ENCODE measurements at places on chromosomes 12 and 14. TPM values are rescaled to one million over a fixed set of nuclear protein-coding genes. Genes with fewer than 3 reads are reported as not detected.
A peak's percentile ranks its signal among the peaks of the same experiment; 100 is the strongest.

DHRS2 gene
- polyA plus RNA-seq = 0.84 TPM

DNA sequence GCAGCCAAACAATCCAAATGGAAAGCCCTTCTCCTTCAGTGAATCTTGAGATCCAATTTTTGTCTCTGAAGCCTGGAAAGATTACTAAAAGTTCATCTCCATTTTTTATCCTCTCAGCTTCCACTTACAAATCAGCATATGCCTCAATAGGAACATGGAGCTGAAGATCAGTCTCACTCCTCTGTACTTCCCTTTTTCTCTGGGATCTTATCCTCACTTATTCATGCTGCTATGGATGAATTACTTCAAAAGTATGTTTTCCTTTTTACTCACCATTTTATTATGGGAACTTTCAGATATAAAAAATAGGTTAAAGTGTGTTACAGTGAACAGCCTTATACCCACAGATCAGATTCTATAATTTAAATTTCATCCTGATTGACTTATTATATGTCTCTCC is 14.4 kb upstream of the NTF3 start:
- no peaks in the 10 kb centered on the region for H3K27me3 ChIP-seq
- no peaks in the 10 kb centered on the region for H3K36me3 ChIP-seq
- no peak overlapping the region for H3K27ac ChIP-seq
- no peaks in the 10 kb centered on the region for H3K4me1 ChIP-seq
- no peak for DNase-seq
- H3K4me3 ChIP-seq = no peak overlapping the region

DNA sequence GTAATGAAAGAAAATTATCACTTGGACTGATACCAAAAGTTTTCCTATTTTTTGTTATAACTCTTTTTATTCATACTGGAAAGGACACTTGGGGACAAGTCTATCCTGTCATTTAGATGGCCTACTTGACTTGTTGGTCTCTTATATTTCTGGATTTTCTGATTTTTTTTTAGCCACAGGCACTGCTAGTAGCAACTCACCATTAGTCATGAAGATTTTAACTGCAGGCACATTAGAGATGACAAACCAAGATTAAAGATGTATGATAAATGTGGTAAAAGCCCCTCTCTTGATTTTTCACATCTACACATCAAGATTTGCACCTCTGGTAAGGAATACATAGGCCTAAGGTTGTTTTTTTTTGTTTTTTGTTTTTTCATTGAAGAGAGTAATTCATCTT is 217.0 kb downstream of the SLC25A21 start:
- no peak overlapping the region for H3K27ac ChIP-seq
- no peaks in the 10 kb centered on the region for H3K4me1 ChIP-seq
- no peaks in the 10 kb centered on the region for H3K36me3 ChIP-seq
- no peaks in the 10 kb centered on the region for H3K27me3 ChIP-seq
- H3K4me3 ChIP-seq = no peak overlapping the region

- no peaks in the 10 kb centered on the region for H3K27me3 ChIP-seq
- H3K4me1 ChIP-seq = no peaks in the 10 kb centered on the region
- H3K27ac ChIP-seq = no peak overlapping the region
These were observed 936.1 kb upstream of the FBXO33 start for GRCh38 chr14:40368314-40368713.

PTPRQ gene
- 1.1 TPM for polyA plus RNA-seq

AVPR1A gene
- polyA plus RNA-seq = 0.84 TPM

CMKLR1 gene
- 3.4 TPM for polyA plus RNA-seq

GRCh38 chr14:39219075-39219499 is 14.6 kb upstream of the MIA2 start:
- no peak overlapping the region for H3K4me3 ChIP-seq
- peak overlapping the region; percentile 78 for H3K27ac ChIP-seq
- no peaks in the 10 kb centered on the region for H3K36me3 ChIP-seq
- peaks cover 11% of the 10 kb centered on the region for H3K4me1 ChIP-seq

ETNK1 gene
- 96.9 TPM for polyA plus RNA-seq

- H3K4me1 ChIP-seq = no peaks in the 10 kb centered on the region
- no peak for DNase-seq
- no peak overlapping the region for H3K27ac ChIP-seq
- H3K4me3 ChIP-seq = no peak overlapping the region
- H3K27me3 ChIP-seq = peaks cover 6% of the 10 kb centered on the region
- no peaks in the 10 kb centered on the region for H3K36me3 ChIP-seq
These were observed 201.2 kb downstream of the NTF3 start for GRCh38 chr12:5633106-5633505.

- H3K4me3 ChIP-seq = peak within 1 kb of the TSS; percentile 65
- peak within 1 kb of the TSS; percentile 90 for H3K27ac ChIP-seq
- peaks cover 17% of the 10 kb centered on the region for H3K4me1 ChIP-seq
- H3K27me3 ChIP-seq = no peaks in the 10 kb centered on the region
- H3K36me3 ChIP-seq = no peaks in the 10 kb centered on the region
- peak; percentile 31 for DNase-seq
These were observed at the start of gene SLC7A8 for GRCh38 chr14:23183479-23183878. Gene SLC7A8, minus strand, starts transcription at chr14:23183660. Its CDS starts 746 bp downstream, at chr14:23182914.

- no peak for DNase-seq
- peaks cover 3% of the 10 kb centered on the region for H3K36me3 ChIP-seq
- H3K4me1 ChIP-seq = no peaks in the 10 kb centered on the region
- H3K27ac ChIP-seq = no peak overlapping the region
These were observed 74.6 kb downstream of the MED13L start for GRCh38 chr12:116202940-116203339.

MMAB gene
- 30.3 TPM for polyA plus RNA-seq

GRCh38 chr12:96143392-96143791 is 50.8 kb upstream of the ELK3 start:
- no peaks in the 10 kb centered on the region for H3K36me3 ChIP-seq
- DNase-seq = no peak
- no peaks in the 10 kb centered on the region for H3K4me1 ChIP-seq
- H3K27me3 ChIP-seq = no peaks in the 10 kb centered on the region
- H3K27ac ChIP-seq = no peak overlapping the region
- no peak overlapping the region for H3K4me3 ChIP-seq

DNA sequence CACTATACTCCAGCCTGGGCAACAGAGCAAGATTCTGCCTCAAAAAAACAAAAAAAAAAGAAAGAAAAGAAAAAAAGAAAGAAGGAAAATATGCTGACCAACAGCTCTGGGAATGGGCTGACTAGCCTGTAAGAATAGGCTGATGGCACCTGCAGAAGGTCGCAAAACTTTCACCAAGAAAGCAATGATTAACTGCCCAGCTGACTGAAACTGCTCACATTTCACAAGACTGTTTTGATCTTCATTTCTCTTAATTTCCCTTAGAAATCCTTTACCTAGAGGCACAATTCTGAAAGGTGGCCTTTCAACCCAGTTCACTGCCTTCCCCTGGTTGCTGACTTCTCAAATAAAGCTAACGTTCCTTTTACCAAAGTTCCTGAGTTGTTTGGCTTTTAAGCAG is 12.4 kb downstream of the BEST3 start:
- H3K27me3 ChIP-seq = no peaks in the 10 kb centered on the region
- DNase-seq = peak; percentile 54
- no peaks in the 10 kb centered on the region for H3K36me3 ChIP-seq
- peaks cover 11% of the 10 kb centered on the region for H3K4me1 ChIP-seq
- peak overlapping the region; percentile 52 for H3K27ac ChIP-seq
- no peak overlapping the region for H3K4me3 ChIP-seq

- DNase-seq = no peak
- H3K27ac ChIP-seq = no peak within 1 kb of the TSS
- peaks cover 4% of the 10 kb centered on the region for H3K27me3 ChIP-seq
- H3K4me3 ChIP-seq = no peak within 1 kb of the TSS
These were observed at the start of gene TCL1B for GRCh38 chr14:95685978-95686922. Gene TCL1B, plus strand, starts transcription at chr14:95686426. Its CDS starts 42 bp downstream, at chr14:95686468.

DNA sequence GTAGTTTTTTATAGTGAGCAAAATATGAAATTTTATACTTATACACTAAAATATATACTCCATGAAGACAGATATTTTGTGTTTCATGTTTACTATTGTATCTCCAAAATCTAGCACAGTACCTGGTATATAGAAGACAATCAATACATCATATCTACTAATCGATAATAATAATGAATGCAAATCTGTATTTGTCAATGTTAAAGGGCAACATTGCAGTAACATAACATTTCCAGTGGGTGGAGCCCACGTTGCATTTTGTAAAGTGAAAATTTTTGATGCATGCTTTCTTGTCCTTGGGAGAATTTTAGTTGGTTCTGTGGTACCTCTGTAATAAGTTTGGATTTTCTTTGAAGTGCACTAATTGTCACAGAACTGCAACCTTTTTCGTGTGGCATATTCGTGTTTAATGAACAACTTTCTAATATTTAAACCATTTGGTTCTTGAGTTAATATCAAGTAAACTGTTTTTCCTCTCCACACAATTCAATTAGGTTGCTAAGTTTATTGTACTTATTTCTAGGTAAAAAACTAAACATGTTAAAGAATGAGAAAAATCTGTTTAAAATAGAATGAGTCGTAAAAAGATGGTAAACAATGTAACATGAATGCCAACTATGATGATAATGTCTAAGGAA is 47.4 kb downstream of the AVPR1A start:
- H3K4me3 ChIP-seq = no peak overlapping the region
- H3K36me3 ChIP-seq = no peaks in the 10 kb centered on the region
- H3K27me3 ChIP-seq = no peaks in the 10 kb centered on the region
- H3K27ac ChIP-seq = no peak overlapping the region

FKBP3 gene
- 92.4 TPM for polyA plus RNA-seq

NKX2-1 gene
- polyA plus RNA-seq = not detected

KRT77 gene
- polyA plus RNA-seq = 0.42 TPM

GRCh38 chr12:116919706-116920485 is 9.1 kb downstream of the FBXW8 start:
- H3K36me3 ChIP-seq = no peaks in the 10 kb centered on the region
- no peak overlapping the region for H3K4me3 ChIP-seq
- H3K27me3 ChIP-seq = no peaks in the 10 kb centered on the region

TRHDE gene
- polyA plus RNA-seq = 14.2 TPM

GON7 gene
- polyA plus RNA-seq = 14.9 TPM

GRCh38 chr12:125114365-125115141 is 49.3 kb downstream of the AACS start:
- H3K27ac ChIP-seq = no peak overlapping the region
- no peak for DNase-seq
- H3K4me3 ChIP-seq = no peak overlapping the region
- H3K4me1 ChIP-seq = no peaks in the 10 kb centered on the region

DNA sequence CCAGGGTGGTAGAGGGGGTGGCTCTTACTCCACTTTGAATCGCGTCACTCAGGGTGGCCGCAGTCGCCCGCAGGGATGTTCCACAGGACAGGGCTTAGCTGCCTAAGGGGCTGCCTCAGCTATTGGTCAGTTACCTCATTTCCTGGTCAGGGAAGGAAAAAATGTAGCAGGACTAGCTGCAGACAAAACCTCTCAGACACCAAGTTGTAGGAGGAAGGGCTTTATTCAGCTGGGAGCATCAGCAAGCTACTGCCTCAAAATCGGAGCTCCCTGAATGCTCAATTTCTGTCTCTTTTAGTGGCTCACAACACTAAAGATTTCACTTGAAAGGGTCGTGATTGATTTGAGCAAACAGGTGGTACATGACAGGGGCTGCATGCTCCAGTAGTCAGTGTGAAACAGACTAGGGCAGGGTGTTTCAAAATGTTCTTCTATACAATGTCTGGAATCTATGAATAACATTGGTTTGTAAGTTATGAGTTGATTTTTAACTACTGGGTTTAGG is 6.4 kb upstream of the CLEC6A start:
- peak; percentile 0 for DNase-seq
- H3K36me3 ChIP-seq = no peaks in the 10 kb centered on the region
- H3K4me3 ChIP-seq = no peak overlapping the region
- H3K27me3 ChIP-seq = no peaks in the 10 kb centered on the region

DNA sequence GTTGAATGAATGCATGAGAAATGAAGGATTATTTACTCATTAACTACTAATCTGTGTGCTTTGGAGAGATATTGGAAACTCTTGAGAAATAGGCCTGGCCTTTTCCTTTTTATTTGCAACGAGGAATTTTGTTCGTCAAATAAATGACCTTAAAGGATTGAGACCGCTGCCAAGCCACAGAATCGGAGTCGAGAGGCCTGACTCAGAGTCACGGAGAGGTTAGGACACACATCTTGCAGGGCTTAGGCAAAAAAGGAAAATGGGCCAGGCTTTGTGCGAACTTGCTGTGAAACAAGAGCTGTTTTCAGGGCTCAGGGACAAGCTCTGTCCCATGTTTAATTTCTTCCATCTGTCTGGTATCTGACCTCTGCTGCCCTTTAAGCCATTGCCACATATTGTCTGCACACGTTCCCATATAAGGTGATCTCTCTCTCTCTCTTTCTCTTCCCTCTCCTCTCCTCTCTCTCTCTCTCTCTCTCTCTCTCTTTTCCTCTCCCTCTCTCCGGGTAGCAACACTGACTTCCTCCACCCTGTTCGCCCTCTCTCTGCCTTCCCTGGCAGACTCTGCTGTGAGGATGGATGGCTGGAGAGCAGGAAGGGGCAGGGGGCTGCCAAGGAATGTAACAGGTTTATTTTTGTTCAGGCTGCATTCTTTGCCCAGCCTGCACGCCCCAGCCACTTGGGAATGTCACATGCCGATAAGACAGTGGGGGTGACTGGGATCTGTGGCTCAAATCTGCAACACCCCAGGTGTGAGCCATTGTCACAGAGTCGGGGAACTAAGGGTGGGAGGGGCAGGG is 14.9 kb upstream of the IFT81 start:
- DNase-seq = peak; percentile 59
- no peak overlapping the region for H3K4me3 ChIP-seq
- peak overlapping the region; percentile 7 for H3K27ac ChIP-seq
- no peaks in the 10 kb centered on the region for H3K36me3 ChIP-seq
- peaks cover 8% of the 10 kb centered on the region for H3K4me1 ChIP-seq

DNA sequence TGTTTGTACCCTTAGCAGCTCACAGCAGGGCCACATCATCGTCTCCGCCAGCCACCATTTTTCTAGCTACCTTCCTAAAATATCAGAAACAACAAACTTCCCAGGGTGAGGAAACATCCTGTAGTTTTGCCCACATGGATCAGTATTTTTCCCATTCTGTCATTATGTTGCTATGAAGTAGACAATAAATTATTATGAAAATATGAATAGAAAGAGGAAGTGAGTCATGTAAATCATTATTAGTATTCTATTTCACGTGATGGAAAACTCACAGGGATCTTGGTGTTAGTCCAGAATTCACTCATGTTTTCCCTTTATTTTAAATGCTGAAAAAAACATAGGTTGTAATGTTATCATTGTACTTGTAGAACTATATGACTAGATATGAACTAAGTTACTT is 319.4 kb downstream of the SYT1 start:
- DNase-seq = no peak
- H3K4me1 ChIP-seq = no peaks in the 10 kb centered on the region
- H3K27ac ChIP-seq = no peak overlapping the region
- H3K4me3 ChIP-seq = no peak overlapping the region
- no peaks in the 10 kb centered on the region for H3K27me3 ChIP-seq

DNA sequence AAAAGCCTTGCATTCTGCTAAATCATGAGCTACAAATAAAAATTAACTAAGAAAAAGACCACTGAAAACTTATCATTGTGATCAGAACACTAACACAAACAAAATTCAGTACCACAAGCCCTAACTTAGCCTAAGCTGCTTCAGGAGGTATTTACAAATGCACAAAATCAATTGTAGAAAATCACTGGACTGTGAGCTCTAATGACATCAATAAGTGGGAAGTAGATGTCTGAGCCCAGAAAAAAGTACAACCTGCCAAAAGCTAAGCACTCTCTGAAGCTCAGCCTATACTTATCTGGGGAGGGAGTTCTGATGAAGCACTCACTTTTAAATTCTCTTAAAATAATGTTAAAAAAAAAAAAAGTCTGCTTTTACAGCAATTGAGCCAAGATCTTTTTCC is 92.9 kb downstream of the SLCO1B1 start:
- H3K27ac ChIP-seq = no peak overlapping the region
- no peak overlapping the region for H3K4me3 ChIP-seq
- H3K27me3 ChIP-seq = no peaks in the 10 kb centered on the region
- H3K36me3 ChIP-seq = no peaks in the 10 kb centered on the region
- no peaks in the 10 kb centered on the region for H3K4me1 ChIP-seq

GRCh38 chr12:40561395-40561966 is 130.8 kb upstream of the CNTN1 start:
- no peak overlapping the region for H3K27ac ChIP-seq
- no peak overlapping the region for H3K4me3 ChIP-seq
- no peaks in the 10 kb centered on the region for H3K36me3 ChIP-seq
- no peak for DNase-seq

Measured in large intestine (tissue), 12 donors.